Stimulated activated CD8-positive, alpha-beta memory T cell treated with anti-CD3 and anti-CD28 coated beads, Interleukin-15, amount 100 ng/mL, for 1 hour (primary cell): ENCODE measurements at places on chromosomes 2 and 18.

- no peak for DNase-seq
Measured at GRCh38 chr18:46859855-46860254, 57.5 kb downstream of the PIAS2 start.

GRCh38 chr2:172334988-172335387 is 92.4 kb upstream of the ITGA6 start:
- no peak for DNase-seq

DNA sequence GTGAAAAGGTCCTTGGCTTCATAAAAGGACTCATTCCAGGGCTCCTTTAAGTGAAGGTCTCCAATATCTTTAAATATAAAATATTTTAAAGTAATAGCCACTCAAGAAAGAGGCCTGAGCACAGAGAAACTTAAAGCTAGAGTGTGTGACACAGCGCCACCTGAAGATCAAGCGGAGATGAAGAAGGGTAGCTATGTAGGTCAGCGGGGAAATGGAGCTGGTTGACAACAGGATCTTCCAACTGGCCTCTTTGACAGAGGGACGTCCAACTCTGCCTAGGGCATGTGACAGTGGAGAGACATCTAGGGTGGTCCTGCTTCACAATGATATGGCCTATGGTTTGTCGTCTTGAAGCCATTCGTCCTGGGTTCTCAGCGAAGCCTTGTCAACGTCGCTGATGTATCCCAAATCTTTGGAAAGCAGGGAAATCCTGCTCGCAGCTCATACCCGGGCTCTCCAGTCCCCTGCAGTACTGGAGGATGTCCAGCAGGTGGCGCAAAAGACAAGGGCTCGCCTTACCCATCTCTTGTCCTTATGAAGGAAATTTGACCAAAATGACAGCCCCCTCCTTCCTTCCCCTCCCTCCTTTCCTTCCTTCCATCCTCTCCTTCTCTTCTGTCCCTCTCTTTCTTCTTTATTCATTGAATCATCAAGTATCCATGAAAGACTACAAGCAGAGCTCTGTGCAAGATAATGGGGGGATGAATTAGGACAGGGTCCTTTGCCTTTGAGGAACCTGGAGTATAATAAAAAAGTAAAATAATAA is 59.6 kb downstream of the LONRF2 start:
- peak; percentile 31 for DNase-seq

DNA sequence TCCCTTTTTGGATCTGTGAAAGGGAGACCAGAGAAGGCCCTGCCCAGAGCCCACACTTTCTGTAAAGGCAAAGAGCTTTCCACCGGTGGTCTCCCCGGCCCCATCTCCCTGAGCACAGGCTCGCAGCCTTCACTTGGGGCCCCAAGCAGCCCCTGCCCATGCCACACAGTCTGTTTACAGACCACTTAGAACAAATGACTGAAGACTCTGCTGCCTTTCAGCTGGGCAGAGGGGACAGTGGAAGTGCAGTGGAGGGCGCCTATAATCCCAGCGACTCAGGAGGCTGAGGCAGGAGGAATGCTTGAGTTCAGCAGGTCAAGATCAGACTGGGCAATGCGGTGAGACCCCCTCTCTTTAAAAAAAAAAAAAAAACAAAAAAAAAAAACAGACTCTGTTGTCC is 28.9 kb downstream of the SERTAD2 start:
- no peak for DNase-seq

DNA sequence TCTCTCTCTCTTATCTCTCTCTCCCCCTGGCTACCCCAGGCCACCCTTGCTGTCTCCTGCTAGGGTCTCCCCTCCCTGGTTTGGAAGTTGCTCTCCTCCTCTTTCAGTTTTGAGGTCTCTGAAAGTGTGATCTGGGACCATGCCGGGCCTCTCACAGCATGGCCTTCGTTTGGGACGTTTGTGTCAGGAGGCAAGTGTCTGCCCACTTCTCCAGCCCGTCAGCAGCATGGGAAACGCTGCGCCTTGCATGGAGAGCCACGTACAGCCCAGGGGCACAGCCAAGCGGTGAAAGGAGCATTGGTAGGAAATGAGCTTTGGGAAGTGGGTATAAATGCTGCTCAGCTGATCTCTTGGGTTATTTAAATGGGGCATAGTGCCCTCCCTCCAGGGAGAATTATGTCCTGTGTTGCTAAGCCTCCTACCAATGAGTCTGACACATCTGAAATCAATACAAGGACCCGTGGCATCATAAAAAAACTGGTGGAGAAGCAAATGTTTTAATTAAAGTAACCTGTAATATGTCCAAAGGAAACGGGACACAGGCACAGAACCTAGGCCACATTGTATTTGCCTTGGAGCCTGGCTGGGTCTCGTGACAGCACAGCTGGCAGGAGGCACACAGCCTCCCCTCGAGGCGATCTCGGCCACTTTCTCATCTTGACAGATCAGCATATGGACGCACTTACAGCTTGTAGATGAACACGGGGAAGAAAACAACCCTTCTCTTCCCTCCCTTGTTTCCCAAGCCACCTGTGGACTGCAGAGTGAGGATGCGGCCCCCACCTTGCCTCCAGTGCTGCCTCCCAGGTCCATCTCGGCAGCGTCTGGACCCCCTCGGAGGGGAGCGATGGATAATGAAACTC is 72.7 kb downstream of the SH3RF3 start:
- no peak for DNase-seq

DNA sequence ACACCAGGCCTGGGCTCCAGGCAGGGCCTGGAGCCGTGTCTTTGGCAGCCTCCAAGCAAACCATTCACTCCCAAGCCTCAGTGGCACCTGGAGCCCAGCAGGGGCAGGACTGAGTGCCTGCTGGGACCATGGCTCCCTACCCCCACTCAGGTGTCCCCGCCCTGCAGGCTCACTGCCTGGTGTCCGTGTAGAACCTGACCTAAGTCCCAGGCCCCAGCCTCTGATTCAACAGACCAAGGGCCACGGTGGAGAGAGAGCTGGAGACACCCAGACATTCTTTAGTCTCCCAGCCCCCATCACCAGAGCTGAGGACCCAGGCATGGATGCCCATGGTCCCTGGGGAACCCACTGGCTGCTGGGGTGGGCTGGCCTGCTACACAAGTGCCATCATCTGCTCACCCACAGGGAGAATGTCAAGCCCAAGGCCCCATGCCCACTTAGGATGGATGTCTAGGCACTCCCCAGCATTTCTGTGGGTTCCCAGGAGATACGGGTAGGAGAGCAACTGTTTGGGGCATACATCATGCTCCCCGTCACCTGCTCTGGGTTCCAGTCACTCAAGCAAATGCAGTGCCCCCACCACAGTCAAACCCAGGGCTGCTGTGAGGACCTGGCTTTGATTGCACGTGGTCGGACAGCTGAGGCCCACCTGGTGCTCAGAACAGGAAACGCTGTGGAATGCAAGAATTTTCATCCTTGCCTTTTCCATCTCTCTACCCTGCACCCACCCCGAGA is 42.9 kb upstream of the ATG16L1 start:
- no peak for DNase-seq

DNA sequence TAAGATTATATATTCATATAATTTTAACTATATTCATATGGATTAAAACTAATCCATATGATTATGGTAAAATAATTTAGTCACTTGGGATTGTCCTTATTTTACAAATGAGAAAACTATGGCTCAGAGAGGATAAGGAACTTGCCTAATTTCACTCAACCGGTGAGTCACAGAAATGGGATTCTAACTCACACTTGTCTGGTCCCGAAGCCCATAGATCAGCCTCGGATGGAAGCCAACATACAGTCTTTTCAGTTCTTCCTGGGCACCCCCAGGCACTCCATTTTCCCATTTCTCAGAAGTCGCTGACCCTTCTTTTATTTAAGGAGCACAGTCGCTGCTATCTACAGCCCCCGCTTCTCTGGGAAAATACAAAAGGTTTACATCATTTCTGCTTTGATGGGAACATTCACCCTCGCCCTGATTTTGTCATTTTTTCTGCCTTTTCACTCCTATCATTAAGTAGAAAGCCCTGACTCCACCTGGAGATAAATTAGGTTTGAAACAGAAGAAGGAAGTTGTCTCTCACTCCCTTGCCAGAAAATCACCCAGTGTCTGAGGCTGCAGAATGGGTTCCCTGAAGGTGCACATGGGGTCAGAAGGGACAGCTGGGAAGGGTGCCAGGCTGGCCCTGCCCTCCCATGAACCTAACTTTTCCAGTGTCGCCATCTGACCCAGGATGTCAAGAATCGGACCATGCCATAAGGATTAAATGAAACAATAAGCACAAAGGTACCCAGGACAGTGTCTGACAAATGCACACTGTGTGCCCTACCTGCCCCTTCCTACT is 36.6 kb downstream of the CYP1B1 start:
- DNase-seq, result no peak
